DND-41 (cell line): ENCODE measurements at places on chromosomes 2 and 18.

DNA sequence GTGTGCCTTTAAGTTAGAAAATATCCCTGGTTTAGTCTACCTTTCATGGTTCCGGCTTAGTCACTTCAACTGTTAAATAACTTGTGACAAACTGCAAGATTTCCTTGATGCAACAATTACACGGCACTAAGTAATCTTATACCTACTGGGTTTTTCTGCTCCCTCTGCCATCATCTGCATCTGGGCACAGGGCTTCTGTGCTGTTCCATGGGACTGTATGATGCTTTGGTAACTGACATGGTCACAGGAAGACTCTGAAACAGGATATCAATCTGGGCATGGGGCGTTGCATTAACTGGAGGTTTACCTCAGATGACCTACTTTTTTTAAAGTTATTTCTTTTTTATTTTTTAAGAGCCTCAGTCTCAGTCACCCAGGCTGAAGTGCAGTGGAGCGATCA is 365.4 kb downstream of the SS18 start:
- no peak for DNase-seq

DNA sequence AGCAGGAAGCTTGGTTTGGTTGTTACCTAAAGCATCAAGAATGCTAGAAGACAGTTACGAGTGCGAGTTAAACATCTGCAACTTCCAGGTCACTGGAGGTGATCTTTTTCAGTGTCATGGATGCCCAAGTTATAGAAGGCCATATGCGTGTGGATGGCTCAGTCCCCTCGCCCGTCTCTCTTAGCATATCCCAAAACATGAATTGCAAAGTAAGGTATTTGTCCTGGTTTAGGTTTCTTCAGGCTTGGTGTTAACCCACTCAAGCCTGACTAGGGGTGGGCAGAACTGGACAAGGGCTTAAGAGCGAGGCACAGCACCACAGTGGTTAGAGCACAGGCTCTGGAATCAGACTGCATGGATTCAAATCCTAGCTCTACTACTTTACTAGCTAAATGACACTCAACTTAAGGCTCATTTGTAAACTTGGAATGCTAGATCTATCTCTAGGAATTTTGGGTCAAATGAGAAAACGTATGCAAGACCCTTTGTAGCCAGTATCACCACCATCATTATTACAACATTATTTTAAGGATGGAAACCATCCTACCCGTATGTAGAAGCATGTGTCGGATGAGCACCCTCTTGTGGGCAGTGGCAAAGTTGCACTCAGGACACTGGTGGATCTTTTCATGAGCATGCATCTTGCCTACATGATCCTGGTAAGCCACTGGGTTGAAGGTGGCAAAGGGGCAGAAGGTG is 11.2 kb downstream of the ZNF142 start:
- DNase-seq = peak; percentile 65

GRCh38 chr2:98710734-98711133 is 20.2 kb downstream of the MGAT4A start:
- DNase-seq = no peak

DNA sequence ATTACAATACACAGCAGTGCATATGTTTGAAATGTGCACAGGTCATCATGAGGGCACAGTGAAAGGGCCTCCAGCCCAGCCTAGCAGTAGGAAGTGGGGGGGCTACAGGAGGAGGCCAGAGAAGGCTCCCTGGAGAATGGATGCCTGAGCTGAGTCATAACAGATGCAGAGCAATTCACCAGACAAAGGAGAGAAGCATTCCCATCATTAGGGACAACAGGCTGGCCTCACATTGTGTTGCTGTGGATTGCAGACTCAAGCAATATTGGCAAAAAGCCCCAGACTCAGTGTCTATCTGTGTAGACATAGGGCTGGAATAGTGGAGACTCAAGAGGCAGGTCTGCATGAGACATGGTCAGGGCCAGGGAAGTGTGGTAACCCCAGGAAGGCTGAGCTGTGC is 329.9 kb downstream of the DLGAP1 start:
- no peak for DNase-seq

- DNase-seq = no peak
Observed at GRCh38 chr2:132384491-132385151, 32.0 kb upstream of the GPR39 start.

GRCh38 chr2:85455552-85456090 is 37.1 kb downstream of the SH2D6 start:
- DNase-seq = no peak

- no peak for DNase-seq
Observed at GRCh38 chr2:36330473-36331395, 24.8 kb upstream of the CRIM1 start.

GRCh38 chr2:72962911-72963310 is 45.6 kb downstream of the EMX1 start:
- no peak for DNase-seq

DNA sequence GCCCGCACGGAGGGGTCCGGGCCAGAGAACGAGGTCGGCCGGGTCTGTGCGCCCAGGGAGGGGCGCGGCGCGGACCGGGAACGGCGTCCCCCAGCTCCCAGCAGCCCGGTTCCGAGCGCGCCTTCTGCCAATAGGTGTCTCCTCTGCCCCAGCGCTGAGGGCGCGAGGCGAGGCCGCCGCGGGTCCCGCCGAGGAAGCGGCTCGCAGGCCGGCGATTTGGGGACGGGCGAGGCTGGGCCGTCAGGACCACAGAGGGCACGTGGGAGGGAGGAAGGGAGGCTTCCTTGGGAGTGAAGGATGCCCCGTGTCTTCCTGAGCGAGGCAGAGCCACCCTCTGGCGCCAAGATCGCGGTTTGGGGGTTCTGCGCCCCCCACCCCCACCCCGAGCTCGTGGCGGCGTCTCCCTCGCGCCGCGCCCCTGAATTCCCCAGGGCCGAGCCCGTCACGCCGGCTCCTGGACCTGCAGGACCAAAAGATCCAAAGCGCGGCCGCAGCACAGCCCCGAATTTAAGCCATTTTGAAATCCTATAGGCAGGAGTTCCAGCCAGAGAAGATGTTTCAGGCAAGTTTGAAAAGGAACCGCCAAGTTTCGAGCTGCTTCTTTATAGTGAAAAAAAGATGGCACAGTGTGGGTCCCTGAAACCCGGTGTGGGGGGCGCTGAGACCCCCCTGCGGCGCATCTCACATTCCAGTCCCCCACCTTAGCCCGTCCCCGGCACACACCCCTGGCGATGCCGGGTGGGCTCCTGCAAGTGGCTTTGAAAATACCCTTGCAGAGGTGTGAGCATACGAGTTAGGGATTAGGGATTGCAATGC is 909 bp downstream of the NFATC1 start:
- DNase-seq = no peak

DNA sequence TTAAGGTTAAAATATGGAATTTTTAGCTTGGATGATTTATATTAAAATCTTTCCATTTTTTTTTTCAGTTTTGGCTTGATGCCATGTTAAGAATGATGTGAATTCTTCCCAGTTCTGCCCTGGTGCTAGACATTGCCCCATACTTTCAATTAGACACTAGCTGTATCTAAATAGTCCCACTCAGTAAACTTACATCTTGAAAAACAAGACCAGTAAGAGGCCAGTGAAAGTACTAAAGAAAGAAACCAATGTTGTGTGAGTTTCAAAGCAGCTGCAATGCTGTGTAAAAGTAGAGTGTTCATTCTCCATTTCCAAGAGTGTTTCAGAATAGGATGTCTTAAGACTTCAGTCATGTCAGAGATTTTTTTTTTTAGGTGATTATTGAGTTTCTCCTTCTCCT is 40.0 kb upstream of the CYBRD1 start:
- DNase-seq = no peak

DNA sequence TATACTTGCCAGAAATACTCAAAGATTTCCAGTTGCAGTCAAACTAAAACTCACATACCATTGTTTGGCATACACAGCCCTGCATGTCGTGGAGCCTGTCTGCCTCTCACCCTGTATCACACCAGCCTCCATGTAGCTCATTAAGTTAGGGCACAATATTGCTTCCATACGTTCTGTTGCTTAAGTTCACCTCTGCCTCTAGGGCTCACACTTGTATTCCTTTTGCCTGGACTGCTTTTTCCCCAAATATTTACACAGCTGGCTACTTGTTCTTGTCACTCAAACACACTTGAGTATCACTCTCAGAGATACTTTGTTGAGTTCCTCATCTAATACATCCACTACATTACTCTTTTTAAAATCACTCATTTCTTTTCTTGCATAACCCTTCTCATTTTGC is 83.1 kb downstream of the PTH2R start:
- no peak for DNase-seq

- DNase-seq = no peak
Observed at GRCh38 chr2:175461839-175462238, 280.3 kb upstream of the ATP5MC3 start.

GRCh38 chr18:45525301-45525700 is 90.0 kb upstream of the SLC14A2 start:
- no peak for DNase-seq

- no peak for DNase-seq
Observed at GRCh38 chr2:177495945-177496344, 103.4 kb downstream of the AGPS start.

DNA sequence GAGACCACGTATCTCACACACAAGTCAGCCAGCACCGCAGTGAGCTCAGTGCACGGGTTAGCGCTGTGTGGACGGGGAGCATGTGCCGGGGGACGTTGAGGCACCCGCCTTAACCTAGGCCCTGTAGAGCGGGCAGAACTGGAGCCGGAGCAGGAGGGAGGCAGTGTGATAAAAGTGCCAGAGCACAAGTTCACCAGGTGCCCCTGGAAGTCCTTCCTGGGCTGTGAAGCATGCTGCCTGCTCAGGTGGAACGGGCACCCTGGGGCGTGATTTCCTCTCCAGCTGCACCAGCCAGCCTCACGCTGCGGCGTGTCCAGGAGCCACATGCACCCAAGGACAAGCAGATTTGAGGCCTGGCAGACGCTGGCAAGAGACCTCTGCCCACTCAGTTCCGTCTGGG is 50.3 kb downstream of the ITGB1BP1 start:
- no peak for DNase-seq

DNA sequence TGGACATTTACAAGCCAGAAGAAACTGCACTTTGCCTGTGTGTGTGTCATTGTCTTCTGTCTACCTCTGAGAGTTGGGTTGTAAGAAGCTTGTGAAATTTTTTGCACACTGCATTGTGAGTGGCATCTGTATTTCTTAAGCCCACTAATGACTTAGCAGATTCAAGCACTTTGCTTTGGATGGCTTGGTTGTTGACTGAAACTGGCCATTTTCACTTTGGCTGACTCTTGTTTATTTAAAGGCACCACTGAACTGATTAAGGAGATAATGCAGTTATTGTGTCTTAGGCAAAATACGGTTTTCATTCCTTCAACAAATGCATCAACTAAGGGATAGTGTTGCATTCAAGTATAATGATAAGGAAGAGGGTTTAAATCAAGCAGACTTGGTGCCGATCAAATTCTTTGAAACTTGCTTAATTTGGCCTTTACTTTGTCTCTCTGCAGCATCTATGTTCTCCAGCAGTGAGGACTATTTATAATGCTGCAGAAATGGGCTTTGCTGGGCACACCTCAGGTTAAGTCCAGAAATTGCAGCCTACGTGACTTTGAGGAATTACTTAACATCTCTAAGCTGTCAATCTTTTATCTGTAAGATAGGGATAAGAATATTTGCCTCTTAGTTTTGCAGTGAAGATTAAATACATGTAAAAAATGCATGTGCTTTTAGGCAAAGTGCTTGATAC is 142.0 kb downstream of the CCDC85A start:
- DNase-seq = no peak

DNA sequence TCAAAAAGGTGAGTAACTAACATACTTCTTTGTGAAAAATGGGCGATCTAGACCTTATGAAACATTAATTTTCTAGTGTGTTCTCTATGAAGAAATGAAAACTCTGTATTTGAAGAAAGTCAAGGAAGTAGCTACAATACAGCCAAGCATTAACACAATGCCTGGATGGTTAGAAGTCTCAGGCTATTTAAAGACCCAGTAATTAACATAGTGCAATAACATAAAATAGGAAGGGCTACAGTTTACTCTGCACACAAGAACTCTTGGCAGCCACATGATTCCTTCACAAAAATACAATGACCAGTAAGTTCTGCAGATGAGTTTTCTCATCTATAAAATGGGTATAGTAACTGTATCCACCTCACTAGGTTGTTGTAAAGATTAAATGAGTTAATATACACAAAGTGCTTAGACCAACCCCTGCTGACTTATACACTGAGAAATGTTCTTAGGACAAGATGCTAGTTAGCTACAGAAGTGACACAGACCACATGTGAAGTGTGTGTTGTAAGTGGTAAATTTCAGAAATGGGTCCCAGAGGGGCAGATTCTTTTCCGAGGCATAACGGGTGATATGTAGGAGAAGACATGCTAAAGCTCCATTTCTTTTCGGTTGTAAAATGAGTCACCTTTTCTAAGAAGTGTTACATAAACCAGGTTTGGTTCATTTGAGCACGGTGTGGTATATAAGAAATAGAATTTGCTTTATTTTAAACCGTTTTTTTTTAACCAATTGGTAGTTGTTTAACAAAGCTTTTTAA is 61.8 kb downstream of the CXCR4 start:
- no peak for DNase-seq

DNA sequence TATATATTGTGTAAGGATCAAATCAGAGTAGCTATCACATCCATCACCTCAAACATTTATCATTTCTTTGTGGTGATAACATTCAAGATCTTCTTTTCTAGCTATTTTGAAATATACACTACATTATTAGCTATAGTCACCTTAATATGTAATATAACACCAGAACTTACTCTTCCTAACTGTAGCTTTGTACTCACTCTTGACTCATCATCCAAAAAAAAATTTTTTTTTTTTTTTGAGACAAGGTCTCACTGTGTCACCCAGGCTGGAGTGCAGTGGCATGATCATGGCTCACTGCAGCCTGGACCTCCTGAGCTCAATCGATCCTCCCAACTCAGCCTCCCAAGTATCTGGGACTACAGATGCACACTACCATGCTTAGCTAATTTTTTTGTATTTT is 153.3 kb downstream of the EML6 start:
- DNase-seq = no peak

- no peak for DNase-seq
Observed at GRCh38 chr2:47504174-47504810, 101.3 kb downstream of the MSH2 start.

DNA sequence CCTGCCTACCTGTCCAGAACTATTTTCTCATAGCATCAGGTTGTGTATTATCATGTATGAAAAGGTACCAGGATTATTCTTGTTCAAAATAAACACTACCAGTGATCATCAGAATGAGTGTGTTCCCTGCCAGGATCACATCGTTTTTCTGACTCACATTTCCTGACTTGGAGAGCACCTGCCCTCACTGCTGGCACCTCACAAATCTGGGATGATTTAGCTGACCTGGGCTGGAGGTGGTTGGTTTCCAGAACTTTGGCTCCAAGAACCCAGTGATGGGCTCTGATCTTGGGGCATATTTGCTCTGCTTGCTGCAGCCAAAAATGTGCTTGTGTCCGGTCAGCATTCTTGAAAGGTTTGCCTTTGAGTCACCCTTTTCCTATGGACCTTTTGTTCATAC is 836.3 kb upstream of the ACVR2A start:
- DNase-seq = no peak

DNA sequence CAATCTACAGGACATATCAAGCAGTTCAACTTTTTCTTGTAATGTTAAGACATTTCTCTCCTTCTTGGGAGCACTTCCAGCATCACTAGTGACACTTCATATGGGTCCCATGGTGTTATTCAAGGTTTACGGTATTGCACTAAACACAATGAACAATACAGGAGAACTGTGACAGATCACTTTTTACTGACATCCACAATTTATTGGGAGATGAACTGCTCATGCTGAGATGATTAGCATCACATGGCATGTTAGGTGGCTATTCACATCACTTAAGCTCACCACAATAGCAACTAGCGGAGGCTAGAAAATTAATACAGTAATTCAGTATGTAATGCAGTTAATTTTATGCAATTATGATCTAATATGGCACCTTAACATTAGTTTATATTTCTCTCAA is 264.4 kb downstream of the ERBB4 start:
- DNase-seq = no peak
